SJSA1 (cell line): ENCODE measurements at places on chromosomes 12 and 14. TPM values are rescaled to one million over a fixed set of nuclear protein-coding genes. Genes with fewer than 3 reads are reported as not detected.

- no peak overlapping the region for H3K27ac ChIP-seq
- H3K4me3 ChIP-seq, result no peak overlapping the region
- no peaks in the 10 kb centered on the region for H3K36me3 ChIP-seq
- no peaks in the 10 kb centered on the region; the same call in 1 of the 2 replicates for H3K27me3 ChIP-seq
These were observed 32.9 kb upstream of the CHST11 start for GRCh38 chr12:104423809-104424208.

The LMNTD1 gene
- 1.0 and 1.9 TPM in 2 replicates for total RNA-seq

DNA sequence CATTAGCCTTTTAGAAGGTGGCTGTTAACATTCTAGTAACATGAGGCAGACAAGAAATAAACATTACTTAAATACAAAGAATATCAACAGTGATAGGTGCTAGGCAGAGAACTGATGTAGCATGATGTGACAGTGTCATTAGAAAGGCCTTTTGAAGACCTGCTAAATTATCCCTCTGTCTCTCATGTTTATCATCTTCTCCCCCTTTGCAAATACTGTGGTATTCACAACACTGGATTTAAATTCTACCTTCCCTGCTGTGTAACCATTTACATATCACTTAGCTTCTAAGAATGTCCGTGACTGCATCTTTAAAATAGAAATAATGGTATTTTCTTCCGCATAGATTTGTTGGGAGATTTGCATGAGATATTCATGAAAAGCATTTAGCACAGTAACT, 74.4 kb upstream of the CLEC14A start:
- no peaks in the 10 kb centered on the region for H3K27me3 ChIP-seq
- DNase-seq, result no peak
- no peak overlapping the region for H3K27ac ChIP-seq
- H3K4me3 ChIP-seq, result no peak overlapping the region
- no peaks in the 10 kb centered on the region for H3K36me3 ChIP-seq

DNA sequence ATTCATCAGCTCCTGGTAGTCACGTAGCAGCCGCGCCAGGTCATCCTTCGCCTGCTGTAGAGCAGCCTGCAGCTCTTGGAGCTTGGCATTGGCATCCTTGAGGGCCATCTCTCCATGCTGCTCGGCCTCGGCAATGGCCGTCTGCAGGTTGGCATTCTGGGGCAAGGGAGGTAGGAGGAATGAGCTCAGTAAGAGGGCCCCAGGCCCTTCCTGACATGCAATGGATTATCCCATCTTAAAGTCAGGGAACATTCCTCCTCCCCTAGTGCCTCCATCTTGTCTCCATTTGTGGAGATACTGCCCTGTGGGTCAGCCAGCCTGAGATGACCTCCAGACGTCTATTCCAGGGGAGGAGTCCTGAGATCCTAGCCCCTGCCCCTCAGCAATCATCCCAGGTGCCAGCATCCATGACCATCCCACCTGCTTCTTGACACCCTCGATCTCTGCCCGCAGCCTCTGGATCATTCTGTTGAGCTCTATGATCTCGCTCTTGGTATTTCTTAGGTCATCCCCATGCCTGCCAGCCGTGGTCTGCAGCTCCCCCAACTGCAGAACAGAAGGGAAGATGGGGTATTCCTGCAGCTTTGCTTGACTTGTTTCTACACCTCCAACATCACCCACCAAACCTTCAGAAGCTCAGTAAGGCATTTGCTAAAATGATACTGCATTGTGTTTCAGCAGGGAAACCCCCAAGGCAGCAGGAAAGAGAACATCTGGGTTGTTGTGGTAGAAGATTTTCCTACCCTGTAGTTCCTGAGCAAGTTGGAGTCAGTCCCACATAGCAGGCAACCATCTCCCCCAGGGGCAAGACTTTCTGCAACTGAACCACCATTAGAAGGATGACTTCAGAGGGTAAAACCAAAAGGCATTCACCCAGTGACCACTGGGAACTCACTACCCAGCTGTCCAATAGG, 4.4 kb downstream of the KRT3 start:
- DNase-seq, result peak; percentile 92
- H3K4me3 ChIP-seq, result no peak overlapping the region
- H3K27ac ChIP-seq, result no peak overlapping the region
- H3K4me1 ChIP-seq, result peaks cover 11% of the 10 kb centered on the region
- H3K36me3 ChIP-seq, result no peaks in the 10 kb centered on the region

- no peaks in the 10 kb centered on the region for H3K36me3 ChIP-seq
- peak overlapping the region; percentile 19; the same call in 1 of the 2 replicates for H3K27ac ChIP-seq
- H3K4me1 ChIP-seq, result peaks cover 13% of the 10 kb centered on the region
- no peak for DNase-seq
These were observed 316.4 kb downstream of the ZFP36L1 start for GRCh38 chr14:68476212-68477109.

GRCh38 chr12:130401703-130402102, 64.0 kb downstream of the PIWIL1 start:
- no peaks in the 10 kb centered on the region for H3K27me3 ChIP-seq
- H3K4me3 ChIP-seq, result no peak overlapping the region
- H3K36me3 ChIP-seq, result no peaks in the 10 kb centered on the region
- no peaks in the 10 kb centered on the region for H3K4me1 ChIP-seq

DNA sequence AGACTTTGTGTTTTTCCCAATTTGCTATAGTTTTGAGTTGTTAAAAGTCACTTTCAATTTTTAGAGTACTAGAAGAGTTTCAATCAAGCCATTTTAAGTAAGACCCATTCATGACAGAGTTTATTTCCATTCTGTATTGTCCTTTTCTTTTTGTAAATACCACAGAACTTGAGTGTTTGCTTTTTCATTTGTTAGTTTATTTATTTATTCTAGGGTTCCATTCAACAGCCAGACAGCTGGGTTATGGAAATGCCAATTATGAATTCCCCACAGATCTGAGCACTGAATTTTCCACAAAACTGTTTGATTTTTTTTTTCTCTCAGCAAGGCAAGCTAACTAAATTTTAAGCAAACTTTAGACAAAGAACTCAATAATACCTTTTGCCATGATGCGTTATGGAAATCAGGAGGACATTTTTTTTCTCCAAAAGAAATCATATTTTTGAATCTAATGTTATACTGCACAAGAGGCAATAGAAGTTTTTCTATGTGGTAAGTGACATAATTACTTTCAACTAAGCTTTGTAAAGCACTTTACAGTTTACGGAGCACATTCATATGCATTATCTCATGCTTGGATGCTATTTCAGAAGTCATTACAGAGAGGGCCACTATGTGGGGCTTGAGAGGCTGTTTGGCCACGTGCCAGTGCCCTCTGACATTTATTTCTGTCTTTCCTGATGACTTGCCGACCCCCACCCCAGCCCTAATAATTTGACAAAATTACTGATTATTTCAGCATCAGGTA, 181.5 kb downstream of the VRK1 start:
- no peaks in the 10 kb centered on the region for H3K27me3 ChIP-seq
- H3K4me1 ChIP-seq, result no peaks in the 10 kb centered on the region
- no peak for DNase-seq
- no peak overlapping the region for H3K4me3 ChIP-seq
- no peaks in the 10 kb centered on the region for H3K36me3 ChIP-seq

The E2F7 gene
- total RNA-seq, result 11.6 and 22.1 TPM in 2 replicates

- DNase-seq, result no peak
- no peak overlapping the region for H3K4me3 ChIP-seq
- peaks cover 30% of the 10 kb centered on the region for H3K36me3 ChIP-seq
- H3K27me3 ChIP-seq, result no peaks in the 10 kb centered on the region
These were observed 11.6 kb downstream of the CIPC start for GRCh38 chr14:77109656-77110055.

DNA sequence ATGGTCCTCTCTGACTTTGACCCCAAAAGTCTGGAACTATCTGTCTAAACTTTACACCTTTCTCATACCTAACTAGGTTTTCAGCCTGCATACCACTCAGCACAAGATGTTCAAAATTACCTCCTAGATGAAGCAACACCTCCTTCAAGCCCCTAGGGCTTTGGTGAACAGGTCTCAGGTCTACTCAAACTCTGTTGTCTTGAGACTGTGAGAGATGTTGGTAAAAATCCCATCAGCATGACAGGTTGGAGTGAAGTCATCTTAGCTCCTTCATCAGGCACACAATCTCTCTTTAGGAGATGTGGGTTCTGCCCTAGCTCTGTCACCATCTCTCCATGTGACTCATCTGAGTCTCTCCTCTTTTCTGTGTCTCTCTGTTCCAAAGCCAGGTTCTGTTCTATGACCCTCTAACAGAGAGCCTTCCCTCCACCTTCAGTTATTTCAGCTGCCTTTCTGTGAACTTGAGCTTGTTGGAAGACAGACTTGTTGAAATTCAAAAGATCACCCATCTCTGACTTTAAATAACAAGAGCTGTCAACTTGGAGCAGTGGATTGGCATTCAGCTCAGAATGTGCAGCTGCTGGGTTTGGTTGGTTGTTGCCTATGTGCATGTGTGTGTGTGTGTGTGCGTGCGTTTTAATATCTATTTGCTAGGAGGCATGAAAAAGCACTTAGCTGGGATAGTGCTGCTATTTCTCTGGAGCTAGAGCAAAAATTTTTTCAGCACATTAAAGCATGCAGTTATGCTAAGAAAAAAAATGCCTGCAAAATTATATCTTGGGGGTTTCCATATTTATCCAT, 130.7 kb downstream of the CRACR2A start:
- DNase-seq, result no peak
- H3K27me3 ChIP-seq, result peaks cover 11% of the 10 kb centered on the region; the same call in 1 of the 2 replicates
- H3K4me1 ChIP-seq, result no peaks in the 10 kb centered on the region
- H3K4me3 ChIP-seq, result no peak overlapping the region

DNA sequence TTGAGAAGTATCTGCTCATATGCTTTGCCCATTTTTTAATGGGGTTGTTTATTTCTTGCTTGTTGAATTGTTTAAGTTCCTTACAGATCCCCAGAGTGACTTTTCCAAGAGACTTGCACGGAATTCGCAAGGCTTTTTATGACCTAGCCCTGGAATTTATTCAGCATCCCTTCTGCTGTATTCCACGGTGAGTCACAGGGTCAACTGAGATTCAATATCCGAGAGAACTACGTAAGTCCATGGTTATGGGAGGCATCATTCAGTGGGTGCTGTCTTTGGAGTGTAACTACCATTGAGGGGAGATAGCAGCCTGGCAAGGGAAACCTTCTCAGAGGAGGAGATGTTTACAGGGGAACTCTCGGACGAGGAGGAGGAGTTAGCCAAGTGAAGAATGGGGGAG, 20.9 kb upstream of the GPRC5A start:
- peak overlapping the region; percentile 92 for H3K27ac ChIP-seq
- DNase-seq, result peak; percentile 97
- peaks cover 60% of the 10 kb centered on the region for H3K4me1 ChIP-seq
- peaks cover 3% of the 10 kb centered on the region; the same call in 1 of the 2 replicates for H3K36me3 ChIP-seq

The RFC5 gene
- 21.5 and 47.6 TPM in 2 replicates for total RNA-seq

DNA sequence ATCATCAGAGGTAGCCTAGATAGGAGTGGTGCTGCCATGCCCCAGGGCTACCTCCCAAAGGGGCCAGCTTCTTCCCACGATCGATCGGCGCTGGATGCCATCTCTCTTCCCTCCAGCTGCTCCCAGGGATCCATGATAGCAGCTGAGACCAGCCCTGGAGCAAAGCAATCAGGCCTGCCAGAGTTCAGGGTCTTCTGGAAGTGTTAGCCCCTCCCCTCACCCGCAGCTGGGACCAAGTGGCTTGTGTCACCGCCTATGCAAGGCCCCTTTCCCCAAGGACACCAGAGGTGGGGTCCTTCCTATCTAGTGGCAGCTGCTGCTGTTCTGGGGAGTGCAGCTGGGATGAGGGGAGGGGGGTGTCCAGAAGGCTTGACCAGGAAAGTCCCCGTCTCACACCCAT, 87.0 kb downstream of the IRF2BPL start:
- no peak overlapping the region for H3K4me3 ChIP-seq
- peaks cover 23% of the 10 kb centered on the region for H3K4me1 ChIP-seq
- no peaks in the 10 kb centered on the region for H3K27me3 ChIP-seq
- DNase-seq, result no peak
- H3K36me3 ChIP-seq, result no peaks in the 10 kb centered on the region

DNA sequence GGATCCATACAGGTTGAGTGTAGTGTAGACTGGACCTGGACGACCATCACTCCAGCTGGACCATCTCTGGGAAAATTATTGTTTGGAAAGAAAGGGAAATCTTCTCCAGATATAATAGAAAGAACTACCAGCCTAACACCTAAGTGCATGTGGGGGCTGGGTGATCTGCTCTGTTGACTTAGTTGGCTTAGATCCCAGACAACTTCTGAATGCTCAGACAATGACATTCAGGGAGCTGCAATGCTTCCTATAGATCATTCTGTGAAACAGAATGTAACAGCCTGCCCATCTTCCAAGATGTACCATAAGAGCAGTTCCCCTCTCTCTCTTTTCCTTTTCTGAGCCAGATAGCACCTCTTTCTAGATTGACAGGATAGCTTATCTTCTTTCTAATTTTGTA, 572.8 kb upstream of the STXBP6 start:
- H3K36me3 ChIP-seq, result no peaks in the 10 kb centered on the region
- DNase-seq, result no peak
- H3K27ac ChIP-seq, result no peak overlapping the region
- H3K4me1 ChIP-seq, result no peaks in the 10 kb centered on the region

The FOXN4 gene
- total RNA-seq, result not detected in 2 replicates

DNA sequence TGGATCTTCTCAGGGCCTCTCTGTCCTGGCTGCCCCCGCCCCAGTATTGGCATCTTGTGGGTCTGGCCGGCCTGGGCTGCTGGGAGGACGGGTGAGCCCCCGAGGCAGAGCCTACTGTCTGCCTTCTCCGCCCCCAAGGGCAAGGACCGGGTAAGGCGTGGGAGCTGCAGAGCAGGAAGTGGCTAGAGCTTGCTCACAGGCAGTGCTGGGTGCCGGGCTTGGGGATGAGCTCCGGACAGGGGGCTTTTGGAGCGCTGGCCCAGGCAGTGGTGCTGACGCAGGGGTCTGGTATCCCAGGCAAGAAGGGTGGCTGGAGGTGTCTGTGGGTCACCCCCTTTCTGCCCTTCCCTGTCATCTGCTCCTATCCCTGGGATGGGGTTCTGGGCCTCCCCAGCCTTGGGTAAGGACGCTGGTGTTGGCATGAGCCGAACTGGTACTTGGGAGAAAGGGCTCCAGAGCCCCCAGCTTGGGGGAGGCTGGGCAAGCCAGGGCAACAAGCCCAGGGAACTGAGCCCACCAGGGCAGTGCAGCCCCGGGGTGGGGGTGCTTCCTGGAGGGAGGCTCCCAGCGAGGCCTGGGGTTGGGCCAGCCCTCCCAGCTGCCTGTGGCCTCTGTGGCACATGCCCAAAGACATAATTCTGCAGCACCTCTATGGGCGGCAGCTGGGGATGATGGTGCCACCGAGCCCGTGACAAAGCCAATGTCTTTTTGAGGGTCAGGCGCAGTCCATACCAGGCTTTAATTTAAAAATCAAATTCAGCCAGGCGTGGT, 126.3 kb downstream of the KIF26A start:
- no peaks in the 10 kb centered on the region for H3K36me3 ChIP-seq
- H3K4me1 ChIP-seq, result no peaks in the 10 kb centered on the region
- H3K4me3 ChIP-seq, result no peak overlapping the region

DNA sequence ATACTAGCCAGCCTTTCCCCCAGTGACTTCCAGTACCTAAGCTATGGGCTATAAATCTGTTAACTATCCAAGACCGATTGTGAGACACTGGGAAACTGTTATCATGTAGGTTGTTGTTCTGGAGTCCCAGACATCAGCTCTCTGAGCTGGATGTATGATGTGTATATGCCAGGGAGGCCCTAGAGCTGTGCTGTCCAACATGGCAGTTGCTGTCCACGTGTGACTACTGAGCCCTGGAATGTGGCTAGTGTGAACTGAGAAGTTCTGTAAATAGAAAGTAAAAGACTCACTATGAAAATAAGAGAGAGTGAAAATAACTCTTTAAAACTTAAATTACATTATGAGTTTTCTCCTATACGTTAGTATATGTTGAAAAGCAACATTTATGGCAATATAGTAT, 755.8 kb upstream of the FBXO33 start:
- no peaks in the 10 kb centered on the region for H3K4me1 ChIP-seq
- H3K36me3 ChIP-seq, result no peaks in the 10 kb centered on the region
- H3K4me3 ChIP-seq, result no peak overlapping the region
- no peak for DNase-seq
